HAP-1 (cell line): ENCODE measurements at places on chromosomes 7 and 10.

GRCh38 chr7:604001-604883 lies 84.6 kb upstream of the PDGFA start:
- no peak for DNase-seq

- DNase-seq = peak; percentile 8
These were observed 44.8 kb upstream of the FAM133B start for GRCh38 chr7:92634924-92635519.

DNA sequence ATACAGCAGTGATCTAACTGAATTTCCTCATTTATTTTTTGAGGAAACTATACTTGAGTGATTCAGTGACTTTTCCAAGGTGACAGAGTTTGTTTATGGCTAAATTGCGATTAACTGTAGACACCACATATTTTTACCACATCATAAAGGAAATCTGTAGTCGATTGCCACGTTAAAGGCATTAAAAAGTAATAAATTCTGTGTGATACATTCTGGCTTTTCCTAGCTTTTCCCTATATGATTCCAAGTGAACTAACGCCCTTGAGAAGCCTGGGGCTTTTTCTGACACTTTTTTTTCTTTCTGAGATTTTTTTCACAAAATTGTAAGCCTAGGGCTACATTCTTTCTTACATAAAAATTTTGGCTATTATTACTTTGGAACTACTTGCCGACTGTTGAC lies 266.9 kb downstream of the BICC1 start:
- DNase-seq = no peak

- DNase-seq = no peak
These were observed 448.1 kb downstream of the GATA3 start for GRCh38 chr10:8502573-8502972.

GRCh38 chr10:47325303-47326291 lies 3.3 kb downstream of the GDF2 start:
- no peak for DNase-seq

GRCh38 chr10:44353721-44354120 lies 31.2 kb downstream of the CXCL12 start:
- DNase-seq = no peak

DNA sequence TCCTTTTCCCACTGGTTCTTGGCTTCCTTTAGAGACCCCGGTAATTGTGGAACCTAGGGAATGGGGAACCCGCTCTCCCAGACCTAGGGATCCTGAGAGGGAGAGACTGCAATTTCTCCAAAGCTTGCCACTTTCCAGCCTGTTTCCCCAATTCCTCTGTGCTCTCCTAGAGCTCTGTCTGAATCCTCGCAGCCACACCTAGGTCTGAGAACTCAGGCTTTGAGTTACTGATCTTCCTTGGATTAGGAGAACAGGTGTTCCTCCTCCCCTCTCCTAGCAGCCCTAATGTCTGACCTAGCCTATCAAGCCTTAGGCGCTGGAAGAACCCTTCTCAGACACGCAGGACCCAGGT lies 20.0 kb downstream of the WNT8B start:
- DNase-seq = no peak

DNA sequence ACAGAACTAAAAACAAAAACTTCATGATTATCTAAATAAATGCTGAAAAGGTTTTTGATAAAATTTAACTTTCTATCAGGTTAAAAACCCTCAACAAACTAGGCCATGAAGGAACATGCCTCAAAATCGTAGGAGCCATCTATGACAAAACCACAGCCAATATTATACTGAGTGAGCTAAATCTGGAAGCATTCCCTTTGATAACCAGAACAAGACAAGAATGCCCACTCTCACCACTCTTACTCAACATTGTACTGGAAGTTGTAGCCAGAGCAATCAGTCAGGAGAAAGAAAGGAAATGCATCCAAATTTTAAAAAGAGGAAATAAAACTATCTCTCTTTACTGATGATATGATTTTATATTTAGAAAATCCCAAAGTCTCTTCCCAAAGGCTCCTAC lies 228.7 kb downstream of the CHRM2 start:
- no peak for DNase-seq

- no peak for DNase-seq
These were observed 33.8 kb downstream of the HGF start for GRCh38 chr7:81736091-81736490.

DNA sequence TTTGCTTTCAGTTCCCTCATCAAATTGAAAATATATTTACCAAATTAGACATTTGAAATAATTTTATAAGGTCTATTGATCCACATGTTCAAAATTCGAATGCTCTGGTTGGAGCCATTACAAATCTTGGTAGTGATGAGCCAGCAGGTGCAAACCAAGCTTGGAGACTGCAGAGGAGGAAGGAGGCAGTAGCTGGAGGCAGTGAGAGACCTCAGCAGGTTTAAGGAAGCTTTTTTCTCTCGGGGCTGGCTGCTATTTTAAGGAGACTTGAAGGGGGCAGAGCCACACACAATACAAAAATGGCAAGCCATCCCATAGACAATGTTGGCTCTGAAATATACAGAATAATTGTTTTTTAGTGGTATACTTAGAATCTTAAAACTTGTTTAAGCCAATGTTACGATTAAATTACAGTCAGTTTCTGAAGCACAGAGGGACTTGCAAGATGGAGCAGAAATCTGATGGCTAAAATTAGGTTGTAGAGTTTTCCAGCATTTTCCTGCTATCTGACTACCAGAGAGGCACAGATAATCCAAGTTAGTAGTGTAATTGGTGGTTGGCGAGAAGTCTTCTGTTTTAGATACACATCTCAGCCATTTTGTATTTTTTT lies 185.8 kb downstream of the SNX10 start:
- DNase-seq = no peak

DNA sequence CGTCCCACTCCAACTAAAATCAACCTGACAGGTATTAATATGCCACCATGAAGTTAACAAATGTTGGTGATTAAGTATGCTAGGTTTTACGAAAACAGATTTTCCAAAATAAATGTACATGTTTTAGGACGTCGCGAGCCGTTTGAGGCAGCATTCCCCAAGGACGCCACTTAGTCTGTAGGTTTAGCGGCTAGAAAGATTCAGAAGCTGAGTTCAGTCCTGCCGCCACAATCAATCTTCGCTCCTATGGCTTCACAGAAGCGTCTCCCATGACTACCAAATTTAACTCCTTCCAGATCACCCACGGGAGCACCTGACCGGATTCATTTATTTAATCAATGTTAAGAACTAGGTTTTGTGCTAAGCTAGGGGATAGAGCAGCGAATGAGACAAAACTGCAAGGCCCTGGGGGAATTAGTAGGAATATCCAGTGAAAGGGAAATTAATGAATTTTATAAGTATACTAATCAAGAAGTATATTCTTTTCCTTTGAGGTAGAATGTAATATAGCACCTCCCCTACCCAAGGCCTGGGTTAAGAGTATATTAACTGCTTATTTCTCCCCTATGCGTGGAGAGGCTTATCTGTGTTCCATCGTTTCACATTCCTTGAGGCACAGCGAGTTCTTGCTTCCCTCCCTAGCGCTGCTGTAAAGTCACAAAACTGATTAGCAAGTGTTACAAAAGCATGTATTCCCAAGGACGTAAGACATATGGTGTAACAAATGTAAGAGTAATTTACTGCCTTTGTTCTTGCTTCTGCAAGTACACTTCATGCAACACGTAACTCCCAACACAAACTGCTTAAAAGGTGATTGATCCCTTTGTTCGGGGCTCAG lies 994 bp upstream of the CYP51A1 start:
- peak; percentile 30 for DNase-seq

DNA sequence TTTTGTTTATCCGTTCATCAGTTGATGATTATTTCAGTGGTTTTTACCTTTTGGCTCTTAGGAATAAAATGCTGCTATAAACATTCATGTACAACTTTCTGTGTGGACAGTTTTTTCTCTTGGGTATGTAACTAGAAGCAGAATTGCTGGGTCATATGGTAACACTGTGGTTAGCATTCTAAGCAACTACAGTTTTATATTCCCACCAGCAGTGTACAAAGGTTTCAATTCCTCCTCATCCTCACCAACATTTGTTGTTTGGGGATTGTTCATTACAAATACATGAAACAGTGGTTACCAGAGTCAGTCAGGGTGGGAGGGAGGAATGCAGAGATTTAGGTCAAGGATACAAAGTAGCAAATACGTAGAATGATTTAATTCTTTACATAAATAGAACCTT lies 97.0 kb downstream of the NPSR1 start:
- no peak for DNase-seq

DNA sequence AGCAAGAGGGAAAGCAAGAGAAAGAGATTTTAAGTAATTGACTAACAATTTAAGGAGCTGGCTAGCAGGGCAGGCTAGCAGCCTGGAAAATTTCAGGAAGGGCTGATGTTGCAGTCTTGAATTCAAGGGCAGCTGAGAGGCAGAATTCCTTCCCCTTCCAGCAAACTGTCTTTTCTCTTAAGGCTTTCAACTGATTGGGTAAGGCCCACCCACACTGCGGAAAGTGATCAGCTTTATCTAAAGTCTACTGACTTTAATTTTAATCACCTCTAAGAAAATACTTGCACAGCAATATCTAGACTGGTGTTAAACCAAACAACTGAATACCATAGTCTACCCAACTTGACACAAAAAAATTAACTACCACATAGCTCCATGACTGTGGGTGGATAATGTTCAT lies 303.9 kb downstream of the FZD1 start:
- DNase-seq = no peak

DNA sequence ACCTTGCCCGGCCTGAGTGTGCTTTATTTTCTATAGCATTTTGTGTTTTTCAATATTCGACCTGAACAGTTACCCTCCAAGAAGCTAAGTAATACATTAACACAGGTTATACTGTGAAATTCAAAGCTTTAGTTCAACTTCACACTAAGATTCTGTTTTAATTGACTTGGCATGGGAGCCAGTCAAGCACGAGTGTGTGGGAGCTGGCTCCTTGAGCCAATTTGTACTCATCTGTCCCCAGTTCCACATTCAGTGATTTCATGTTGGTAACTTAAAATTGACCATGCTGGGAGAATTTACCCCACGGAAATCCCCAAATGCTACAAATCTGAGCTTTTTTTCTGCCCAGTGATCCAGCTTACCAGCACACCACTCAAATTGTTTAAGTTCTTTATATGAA lies 20.3 kb downstream of the TSPAN12 start:
- DNase-seq = no peak

DNA sequence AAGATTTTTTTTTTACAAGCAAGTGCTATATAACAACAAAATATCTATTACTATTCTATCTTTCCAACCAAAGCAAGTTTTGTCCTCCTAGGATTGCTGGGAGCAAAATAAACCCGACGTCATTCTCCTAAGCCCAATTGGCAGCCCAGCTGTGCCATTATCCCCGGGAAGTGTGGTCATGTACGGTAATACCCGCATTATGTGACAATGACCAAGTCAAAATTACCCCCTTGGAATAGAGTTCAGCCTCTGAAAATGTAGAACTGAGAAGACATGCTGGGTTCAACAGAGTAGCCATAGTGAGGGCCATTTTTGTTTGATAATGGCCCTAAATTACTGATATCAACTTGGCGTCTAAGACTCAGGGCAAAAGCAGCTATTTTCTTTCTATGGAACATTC lies 215.5 kb downstream of the LRRTM3 start:
- no peak for DNase-seq

GRCh38 chr10:110174201-110174600 lies 33.2 kb upstream of the MXI1 start:
- DNase-seq = peak; percentile 72

GRCh38 chr7:108836256-108836655 lies 266.6 kb downstream of the DNAJB9 start:
- DNase-seq = no peak

- no peak for DNase-seq
These were observed 435.3 kb upstream of the IGFBP3 start for GRCh38 chr7:46356371-46356770.

GRCh38 chr10:16656895-16657294 lies 135.2 kb upstream of the C1QL3 start:
- DNase-seq = no peak

GRCh38 chr7:121372376-121373010 lies 23.6 kb downstream of the FAM3C start:
- DNase-seq = no peak

DNA sequence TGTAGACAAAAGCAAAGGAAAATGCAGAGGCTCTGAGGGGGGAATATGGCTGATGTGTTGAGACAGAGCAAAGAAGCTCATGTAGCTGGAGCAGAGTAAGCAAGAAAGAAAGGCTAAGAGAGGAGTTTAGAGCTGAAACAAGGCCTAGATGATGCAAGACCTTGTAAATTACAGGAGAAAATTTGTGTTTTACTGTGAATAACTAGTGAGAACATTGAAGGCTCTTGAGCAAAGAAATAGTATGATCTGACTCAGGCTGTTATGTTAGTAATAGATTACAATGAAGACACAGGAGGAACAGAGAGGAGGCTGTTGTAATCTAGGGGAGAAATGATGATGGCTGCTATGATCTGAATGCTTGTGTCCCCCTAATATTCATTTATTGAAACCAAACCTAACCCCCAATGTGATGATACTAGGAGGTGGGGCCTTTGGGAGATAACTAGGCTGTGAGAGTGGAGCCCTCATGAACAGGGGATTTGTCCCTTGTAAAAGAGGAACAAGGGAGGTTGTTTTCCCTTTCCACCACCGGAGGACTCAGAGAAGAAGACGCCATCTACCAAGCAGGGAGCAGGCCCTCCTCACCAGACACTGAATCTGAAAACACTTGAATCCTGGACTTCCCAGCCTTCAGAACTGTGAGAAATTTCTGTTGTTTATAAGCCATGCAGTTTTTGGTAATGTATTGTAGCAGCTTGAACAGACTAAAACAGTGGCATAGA lies 394.9 kb downstream of the HTR7 start:
- no peak for DNase-seq

- DNase-seq = peak; percentile 66
These were observed 89.4 kb downstream of the CTNNA3 start for GRCh38 chr10:67606572-67606971.

DNA sequence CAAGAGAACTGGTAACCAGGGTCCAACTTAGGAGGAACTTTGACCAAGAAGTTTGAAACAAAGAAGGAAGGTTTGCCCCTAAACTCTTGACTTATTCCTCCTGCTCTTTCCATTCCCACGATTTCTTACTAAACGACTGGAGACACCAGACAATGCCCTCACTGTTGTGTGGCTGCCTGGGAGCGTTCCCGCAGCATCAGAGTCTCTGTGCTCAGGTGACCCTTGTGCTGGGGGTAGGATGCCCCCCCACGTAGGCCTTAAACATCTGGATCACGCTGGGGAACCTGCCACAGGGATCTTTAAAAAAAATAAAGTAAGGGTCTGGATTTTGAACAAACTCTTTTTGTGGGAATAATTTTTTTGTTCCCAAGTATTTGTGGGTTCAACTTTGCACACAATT lies 30.1 kb upstream of the CTBP2 start:
- no peak for DNase-seq

DNA sequence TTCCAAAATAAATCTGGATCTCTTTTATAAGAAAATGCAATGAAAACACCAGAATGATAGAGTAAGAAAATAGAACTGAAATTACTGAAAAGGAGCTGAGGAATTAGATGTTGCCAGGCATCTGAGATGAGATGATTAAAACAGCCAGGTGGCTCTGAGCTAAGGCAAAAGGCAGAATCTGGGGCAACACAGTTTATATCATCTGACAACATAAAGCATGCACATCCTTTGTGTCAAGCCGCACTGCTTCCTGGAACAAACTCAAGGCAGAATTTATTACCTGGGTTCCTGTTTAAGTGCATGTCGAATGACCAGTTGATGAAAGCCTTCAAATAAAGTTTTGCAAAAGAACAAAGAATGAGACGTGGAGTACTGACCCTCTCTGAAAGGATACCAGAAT lies 247.0 kb downstream of the SNX10 start:
- DNase-seq = no peak

- DNase-seq = no peak
These were observed 12.3 kb downstream of the STX1A start for GRCh38 chr7:73707045-73707631.
